ENCODE measurements at places on chromosomes 3 and 15. TPM values are rescaled to one million over a fixed set of nuclear protein-coding genes. Genes with fewer than 3 reads are reported as not detected.

- no peak for DNase-seq
These were observed 62.0 kb upstream of the TRIM71 start for GRCh38 chr3:32755761-32756160.

DNA sequence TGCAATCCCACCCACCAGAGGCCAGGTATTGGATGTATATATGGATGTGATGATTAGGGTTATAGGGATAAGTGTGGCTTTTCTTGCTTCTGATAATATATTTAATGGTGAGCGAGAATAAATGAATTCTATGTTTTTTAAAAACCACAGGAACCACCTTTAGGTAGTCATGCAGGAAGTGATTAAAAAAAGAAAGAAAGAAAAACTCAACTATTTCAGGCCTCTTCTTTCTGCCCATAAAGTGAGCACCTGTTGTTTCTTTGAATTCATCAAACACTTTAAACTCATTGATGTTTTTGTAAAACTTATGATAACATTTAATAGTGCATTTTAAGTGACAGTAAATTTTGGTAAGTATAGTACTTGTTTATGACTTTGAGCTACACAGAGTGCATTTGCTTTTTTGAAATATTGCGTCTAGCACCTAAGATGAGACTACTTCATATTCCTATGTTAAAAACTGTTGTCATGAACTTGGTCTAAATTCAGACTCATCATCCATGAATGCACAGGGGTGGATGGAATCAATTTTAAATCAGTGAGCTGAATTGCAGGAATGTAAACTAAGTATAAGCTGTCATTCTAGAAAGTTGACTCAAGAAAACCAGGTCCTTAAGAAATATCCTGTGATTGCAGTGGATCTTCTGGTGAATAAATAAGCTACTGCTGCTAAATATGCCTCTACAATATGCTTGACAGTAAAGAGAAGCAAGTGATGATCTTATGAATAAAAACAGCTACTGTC is 764.4 kb upstream of the NECTIN3 start:
- no peak for DNase-seq

GRCh38 chr3:9914559-9915253 is 2.2 kb upstream of the IL17RC start:
- no peak for DNase-seq

MESP2 gene
- not detected for total RNA-seq

DNA sequence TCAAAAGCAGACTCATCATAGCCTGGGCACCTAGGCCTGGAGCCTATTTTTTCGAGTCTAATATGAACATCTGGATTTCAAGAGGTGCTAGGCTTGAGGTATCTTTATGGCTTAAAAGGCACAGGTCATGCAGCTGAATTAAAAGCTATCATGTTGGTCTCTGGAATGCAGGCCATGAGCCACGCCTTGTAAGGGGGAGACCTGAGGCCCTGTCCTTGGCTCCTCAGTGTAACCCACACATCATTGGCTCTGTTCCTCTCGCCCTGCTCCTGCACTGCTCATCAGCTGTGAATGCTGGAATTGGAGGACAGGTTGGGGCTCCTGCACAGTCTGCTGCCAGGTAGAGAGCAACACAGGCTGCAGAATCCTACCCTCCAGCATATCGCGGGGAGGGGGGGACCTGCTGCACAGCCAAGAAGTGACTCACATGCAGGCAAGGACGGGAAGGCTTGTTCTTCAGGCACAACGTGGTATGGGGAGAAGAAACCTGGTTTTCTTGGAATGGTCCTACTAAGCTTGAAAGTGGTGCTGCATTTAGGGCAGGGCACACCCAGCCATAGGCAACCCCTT is 146.0 kb downstream of the CHST2 start:
- DNase-seq = no peak
